ENCODE measurements at places on chromosomes 5 and 9.

DNA sequence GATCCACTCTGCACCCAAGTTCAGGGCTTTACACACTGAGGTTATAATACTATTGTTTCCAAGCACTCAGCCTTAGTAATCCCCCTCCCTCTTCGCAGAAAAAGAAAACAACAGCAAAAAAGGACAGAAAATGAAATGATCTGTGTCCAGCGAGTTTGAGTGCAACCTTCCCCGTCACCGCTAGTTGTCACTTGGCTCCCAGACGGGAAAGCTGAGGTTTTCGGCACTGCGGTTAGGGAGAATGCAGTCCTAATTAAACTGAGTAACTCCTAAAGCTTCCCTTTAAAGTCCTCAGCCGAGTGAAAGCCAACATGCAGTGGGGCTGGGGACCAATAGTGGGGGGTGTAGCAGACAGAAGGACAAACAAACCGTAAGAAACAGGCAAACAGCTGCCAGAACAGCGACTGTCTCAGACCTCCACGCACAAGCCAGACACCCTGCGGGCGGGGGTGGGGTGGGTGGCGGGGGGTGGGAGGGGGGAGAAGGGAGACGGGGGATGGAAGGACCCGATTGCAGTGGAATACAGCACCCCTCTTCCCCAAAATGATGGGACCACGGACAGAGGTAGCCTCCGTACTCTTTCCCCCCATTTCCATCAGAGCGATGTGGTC lies 680 bp downstream of the GLRA1 start:
- DNase-seq: peak; percentile 59

DNA sequence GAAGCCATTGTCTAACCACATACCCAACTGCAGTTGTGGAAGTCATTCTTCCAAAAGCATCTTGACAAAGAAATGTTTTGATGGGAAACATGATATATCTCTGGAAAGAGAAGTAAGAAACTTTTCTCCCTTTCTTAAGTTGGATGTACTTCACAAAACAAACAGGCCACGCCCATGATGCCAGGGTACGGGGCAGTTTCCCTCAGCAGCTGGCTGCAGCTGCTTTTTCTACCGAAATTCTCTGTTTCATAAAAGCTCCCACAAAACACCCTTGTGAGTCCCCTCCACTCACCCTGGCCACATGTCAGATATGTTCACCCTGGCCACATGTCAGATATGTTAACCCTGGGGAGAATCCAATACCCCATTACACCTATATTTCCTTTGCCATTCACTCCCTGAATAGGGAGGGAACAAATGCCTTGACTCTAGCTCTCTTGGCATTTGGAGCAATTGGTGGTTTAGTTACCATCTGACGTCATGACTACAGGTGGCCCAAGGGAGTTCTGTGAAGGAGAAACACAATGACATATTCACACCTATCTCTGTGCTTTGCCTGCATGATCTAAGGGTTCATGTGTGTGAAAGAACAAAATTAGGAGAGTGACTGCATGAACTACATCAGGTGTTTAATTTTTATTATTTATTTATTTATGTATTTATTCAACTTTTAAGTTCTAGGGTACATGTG lies 103.0 kb downstream of the AOPEP start:
- no peak for DNase-seq

DNA sequence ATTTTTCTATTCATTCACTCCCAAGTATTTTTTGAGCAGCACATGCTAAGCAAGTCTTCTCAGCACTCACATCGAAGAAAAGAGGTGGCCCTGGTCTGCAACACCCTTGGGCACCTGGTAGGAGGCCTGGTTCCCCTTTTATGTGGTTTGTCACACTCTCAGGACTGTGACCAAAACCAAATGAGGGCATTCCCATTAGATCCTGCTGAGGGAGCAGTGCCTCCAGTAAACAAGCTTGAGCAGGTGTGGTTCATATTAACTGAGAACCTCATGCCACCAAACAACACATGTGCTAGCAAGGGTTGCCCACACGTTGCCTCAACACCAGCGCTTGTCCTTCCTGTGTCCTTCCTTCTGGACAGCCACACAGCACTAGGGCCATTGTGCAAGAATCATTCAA lies 26.9 kb upstream of the SYK start:
- DNase-seq: no peak

- no peak for DNase-seq
Observed at GRCh38 chr5:177546258-177546741, 8.1 kb downstream of the FAM193B start.

DNA sequence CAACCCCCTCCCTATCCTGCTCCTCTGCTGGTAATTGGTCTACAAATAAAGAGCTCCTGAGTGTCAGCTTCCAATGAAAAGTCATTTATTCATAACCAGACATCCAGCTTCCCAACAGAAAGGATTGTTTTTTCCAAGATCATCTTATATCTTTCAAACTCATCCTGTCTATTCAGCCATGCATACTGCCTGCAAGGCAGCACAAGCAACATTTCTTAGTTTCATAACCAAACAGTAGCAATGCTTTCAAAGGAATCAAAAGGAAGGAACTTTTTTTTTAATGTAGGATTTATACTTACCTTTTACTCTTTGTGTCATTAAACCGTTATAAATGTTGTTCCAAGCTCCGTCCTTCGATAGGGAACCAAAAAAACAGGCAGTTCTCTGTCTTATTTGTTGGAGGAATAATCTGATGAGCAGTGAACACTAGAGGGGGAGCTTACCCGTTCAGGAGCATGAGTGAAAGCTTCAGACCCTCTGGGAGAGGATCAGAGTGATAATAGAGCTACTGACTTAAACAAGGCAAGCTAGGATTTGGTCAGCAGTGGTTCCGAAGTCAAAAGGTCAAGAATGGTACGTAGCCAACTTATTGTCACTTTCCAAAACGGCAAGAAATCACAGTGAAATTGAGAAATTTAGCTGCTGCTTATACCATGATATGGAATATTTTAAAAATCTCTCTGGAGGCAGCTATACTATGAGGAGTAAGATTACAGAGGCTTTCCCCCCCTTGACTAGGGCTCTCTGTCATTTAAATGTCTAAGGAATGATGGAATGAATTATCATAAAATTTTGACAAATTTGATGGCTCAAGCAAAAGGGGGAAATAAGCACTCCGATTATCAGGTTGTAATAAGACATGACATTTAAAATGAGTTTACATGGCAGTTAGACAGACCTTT lies 892.9 kb downstream of the NR2F1-AS1 start:
- no peak for DNase-seq

DNA sequence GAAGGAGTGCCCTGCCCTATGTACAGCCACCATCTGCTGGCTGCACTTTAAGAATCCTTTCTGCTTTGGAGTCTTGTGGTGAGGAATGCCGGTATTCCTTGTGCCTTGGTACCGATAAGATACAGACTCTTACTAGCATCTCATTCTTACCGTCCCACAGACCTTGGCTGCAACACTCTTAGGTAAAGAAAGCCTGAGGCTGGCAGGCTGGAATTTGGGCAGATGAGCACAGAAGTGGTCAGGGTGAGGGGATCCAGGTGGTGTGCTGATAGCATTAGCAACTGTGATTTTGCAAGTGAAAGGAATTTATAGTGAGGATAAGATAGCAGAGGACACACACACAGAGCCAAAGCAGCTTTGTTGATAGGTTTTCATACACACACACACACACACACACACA lies 198.1 kb downstream of the ENC1 start:
- DNase-seq: peak; percentile 17

DNA sequence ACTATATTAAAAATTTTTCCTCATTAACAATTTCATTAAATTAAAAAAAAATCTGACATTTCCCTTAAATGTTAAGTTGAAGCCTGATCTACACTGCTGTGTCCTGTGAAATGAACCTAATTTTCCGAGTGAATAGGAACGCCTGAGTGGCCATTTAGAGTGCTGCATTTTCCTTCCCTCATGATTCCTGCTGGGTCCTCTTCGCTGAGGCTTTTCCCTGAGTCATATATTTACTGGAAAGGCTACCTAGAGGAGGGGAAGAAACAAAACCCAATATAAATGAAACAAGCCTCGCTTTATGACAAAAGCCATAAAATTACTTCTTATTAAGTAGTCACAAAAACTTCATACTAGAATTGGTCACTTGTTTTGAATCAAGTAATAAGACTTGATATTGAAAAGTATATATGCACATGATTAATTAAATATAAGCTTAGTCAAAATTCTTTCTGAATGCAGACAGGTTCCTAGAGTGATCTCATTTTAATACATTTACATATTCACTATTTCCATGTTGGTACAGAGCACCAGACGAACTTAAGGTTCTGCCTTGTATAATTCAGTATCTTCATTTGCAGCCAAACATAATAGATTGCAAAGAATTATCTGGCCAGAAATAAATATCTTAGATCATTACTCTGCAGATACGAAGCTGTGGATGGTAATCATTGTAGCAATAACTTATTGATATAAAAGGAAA lies 6.3 kb upstream of the ISCA1 start:
- no peak for DNase-seq

DNA sequence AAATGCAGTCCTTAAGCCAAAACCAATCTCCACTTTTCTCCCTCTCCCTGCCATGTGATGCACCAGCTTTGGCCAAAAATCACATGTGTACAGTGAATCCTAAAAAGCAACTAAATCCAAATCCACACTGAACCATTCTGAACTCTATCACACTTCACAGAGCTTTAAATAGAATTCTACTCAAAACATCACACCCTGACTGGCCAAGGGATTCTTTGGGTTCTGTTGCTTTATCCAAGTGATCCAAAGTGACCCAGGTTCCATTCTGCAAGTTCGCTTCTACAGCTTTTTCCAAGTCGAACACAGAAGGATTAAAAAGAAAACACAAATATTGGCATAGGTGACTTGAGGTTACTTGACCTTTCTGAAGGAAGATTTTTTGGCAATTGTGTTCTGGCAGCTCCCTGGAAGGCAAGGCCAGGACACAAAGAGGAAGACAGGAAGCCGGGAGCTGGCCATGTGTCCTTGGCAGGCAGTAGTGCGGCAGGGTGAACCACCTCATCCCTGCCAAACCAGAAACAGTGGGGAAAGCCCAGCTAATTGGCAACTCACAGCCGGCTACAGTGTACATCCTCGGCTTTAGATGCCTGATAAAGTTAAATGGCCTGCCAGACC lies 115.0 kb downstream of the NFIB start:
- DNase-seq: no peak

GRCh38 chr5:170537451-170538095 lies 33.8 kb downstream of the KCNIP1 start:
- DNase-seq: no peak

DNA sequence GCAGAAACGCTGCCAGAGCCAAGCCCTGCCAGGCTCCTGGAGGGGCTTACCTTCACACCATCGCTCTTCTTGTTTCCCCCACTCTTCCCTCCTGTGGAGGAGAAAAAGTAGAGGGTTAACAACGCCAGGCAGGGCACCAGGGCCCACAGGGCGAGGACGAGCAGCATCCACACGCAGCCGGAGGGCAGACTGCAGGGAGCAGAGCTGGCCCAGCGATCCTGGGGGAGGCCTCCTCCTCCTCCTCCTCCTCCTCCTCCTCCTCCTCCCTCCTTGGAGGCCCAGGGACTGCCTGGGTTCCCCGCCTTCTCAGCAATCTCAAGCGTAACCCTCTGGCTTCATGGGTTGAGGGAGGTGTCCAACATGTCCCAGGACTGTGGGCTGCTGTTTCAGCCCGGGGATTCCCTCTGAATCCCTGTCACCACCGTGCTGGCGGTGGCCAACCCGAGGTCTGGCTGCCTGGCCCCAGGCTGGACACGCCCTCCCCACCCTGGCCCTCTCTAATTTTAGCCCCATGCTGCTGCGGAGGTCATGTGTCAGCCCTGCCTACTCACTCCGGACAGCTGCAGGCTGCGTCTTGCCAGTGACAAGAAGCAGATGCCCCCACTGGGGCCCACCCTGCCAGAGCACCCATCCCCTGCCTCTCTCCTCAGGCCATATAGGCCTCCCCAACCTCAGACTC lies 44.3 kb downstream of the CAMK2A start:
- no peak for DNase-seq
